ENCODE measurements at places on chromosomes 11 and 22.

- no peaks in the 10 kb centered on the region for H3K4me1 ChIP-seq
- H3K36me3 ChIP-seq: no peaks in the 10 kb centered on the region
- DNase-seq: no peak
- H3K4me3 ChIP-seq: no peak overlapping the region
- H3K27ac ChIP-seq: no peak overlapping the region
- peaks cover 4% of the 10 kb centered on the region for H3K27me3 ChIP-seq
Observed at GRCh38 chr11:69472541-69473275, 8.8 kb upstream of the LINC01488 start.

GRCh38 chr11:119091178-119091577 is 6.5 kb downstream of the HMBS start:
- no peaks in the 10 kb centered on the region for H3K36me3 ChIP-seq
- H3K4me3 ChIP-seq: no peak overlapping the region
- no peaks in the 10 kb centered on the region for H3K27me3 ChIP-seq
- peaks cover 20% of the 10 kb centered on the region for H3K4me1 ChIP-seq

- no peak overlapping the region for H3K4me3 ChIP-seq
- H3K4me1 ChIP-seq: no peaks in the 10 kb centered on the region
- H3K27me3 ChIP-seq: no peaks in the 10 kb centered on the region
- peaks cover 5% of the 10 kb centered on the region for H3K36me3 ChIP-seq
- DNase-seq: no peak
Observed at GRCh38 chr22:26445577-26446275, 16.7 kb downstream of the ASPHD2 start.

- no peak overlapping the region for H3K4me3 ChIP-seq
- H3K4me1 ChIP-seq: no peaks in the 10 kb centered on the region
- no peak for DNase-seq
- no peak overlapping the region for H3K27ac ChIP-seq
- H3K36me3 ChIP-seq: no peaks in the 10 kb centered on the region
- H3K27me3 ChIP-seq: peaks cover 5% of the 10 kb centered on the region
Observed at GRCh38 chr11:60718524-60719316, 5.8 kb upstream of the MS4A18 start.

DNA sequence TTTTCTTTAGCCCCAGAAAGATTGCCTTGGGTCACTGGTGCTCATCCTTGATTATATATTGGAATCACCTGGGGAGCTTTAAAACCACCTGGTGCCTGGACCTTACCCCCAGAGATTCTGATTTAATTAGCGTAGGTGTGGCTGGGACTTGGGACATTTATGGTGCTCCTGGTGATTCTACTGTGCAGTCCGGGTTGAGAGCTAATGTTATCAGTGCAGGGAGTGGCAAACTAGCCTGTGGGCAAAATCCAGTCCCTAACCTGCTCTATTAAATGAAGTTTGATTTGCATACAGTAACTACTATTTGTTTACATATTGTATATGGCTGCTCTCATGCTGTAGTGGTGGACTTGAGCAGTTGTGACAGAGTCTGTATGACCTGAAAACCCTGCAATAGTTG is 134.0 kb upstream of the SORL1-AS1 start:
- H3K27me3 ChIP-seq: no peaks in the 10 kb centered on the region
- H3K4me1 ChIP-seq: no peaks in the 10 kb centered on the region
- H3K27ac ChIP-seq: no peak overlapping the region

DNA sequence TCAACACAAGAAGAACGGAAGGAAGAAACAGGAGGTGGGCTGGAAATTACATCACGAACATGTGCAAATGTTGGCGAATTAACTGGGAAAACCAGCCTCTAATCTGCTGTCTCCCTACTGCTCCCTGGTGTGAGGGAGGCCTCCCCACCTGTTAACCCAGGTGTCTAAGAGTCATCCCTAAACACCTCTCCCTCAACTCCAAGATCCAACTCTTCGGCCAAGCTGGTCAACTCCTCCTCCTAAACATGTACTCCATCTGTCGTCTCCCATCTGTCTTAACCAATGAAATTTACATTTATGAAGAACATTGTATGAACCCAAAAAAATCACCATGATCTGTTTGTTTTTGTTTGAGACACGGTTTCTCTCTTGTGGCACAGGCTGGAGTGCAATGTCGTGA is 154.2 kb downstream of the LARGE1 start:
- H3K27me3 ChIP-seq: no peaks in the 10 kb centered on the region
- no peaks in the 10 kb centered on the region for H3K36me3 ChIP-seq
- no peak overlapping the region for H3K27ac ChIP-seq
- no peak for DNase-seq
- H3K4me1 ChIP-seq: no peaks in the 10 kb centered on the region

DNA sequence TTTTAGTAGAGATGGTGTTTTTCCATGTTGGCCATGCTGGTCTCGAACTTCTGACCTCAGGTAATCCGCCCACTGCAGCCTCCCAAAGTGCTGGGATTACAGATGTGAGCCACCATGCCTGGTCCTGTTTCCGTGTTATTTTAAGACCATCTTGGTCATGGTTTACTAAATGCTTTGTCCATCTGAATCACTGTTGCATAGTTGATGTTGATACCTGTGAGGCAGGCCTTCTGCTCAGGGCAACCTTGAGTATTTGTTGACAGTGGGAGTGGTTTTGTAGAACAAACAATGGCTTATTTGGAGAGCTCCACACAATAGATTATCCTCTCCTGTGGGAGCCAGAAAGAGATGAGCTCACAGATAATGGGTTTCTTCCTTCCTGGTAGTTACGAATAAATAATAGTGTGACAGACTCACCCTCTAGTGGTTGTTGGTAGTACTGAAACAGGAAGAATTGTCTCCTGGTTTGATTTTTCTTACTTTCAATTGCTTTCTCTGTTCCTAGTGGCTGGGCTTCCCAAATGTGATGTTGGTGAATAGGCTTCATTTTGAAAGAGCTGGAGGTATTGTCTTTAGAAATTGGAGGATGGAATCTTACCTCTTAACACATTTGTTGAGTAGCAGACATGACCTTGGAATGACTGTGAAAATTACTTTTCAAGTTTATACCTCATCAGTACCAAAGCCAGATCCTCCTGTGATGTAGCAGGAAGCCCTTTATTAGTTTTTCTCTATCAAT is 39.0 kb downstream of the CTNND1 start:
- no peak for DNase-seq
- no peaks in the 10 kb centered on the region for H3K27me3 ChIP-seq
- H3K4me1 ChIP-seq: peaks cover 34% of the 10 kb centered on the region
- H3K36me3 ChIP-seq: no peaks in the 10 kb centered on the region
- no peak overlapping the region for H3K4me3 ChIP-seq
- H3K27ac ChIP-seq: peak overlapping the region; percentile 38

- no peaks in the 10 kb centered on the region for H3K27me3 ChIP-seq
- H3K4me3 ChIP-seq: no peak overlapping the region
- DNase-seq: no peak
- H3K4me1 ChIP-seq: peaks cover 8% of the 10 kb centered on the region
- no peaks in the 10 kb centered on the region for H3K36me3 ChIP-seq
Observed at GRCh38 chr11:129237456-129237855, 45.3 kb upstream of the ARHGAP32 start.

DNA sequence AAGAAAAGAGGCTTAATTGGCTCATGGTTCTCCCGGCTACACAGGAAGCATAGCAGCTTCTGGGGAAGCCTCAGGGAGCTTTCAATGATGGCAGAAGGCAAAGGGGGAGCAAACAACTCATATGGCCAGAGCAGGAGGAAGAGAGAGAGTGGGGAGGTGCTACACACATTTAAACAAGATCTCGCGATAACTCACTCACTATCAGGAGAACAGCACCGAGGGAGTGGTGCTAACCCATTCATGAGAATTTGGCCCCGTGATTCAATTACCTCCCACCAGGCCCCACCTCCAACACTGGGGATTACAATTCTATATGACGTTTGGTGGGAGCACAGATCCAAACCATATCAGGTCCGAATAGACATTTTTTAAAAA is 41.7 kb upstream of the APLNR start:
- no peaks in the 10 kb centered on the region for H3K36me3 ChIP-seq
- no peak for DNase-seq
- peaks cover 7% of the 10 kb centered on the region for H3K4me1 ChIP-seq
- no peak overlapping the region for H3K4me3 ChIP-seq
- H3K27me3 ChIP-seq: no peaks in the 10 kb centered on the region

DNA sequence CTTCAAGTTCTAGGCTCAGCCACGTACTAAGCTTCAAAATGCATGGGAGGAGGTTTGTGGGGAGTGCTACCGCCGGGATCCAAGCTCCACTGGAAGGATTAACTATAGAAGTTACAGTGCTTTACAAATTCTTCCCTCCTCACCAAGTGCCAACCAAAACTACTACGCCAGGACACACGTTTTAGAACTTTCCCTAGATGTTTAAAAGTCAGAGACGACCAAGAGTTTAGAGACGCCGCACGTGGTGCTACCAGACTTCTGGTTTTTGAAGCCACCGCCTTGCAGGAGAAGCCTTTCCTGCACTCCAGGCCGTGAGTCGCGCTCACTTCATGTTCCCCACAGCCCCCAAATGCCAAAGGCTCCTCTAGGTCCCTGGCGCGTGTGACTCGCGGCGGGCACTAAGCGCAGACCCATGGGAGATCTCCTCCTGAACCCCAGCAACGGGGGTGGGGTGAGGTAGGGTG is 734 bp downstream of the SNU13 start:
- H3K27me3 ChIP-seq: no peaks in the 10 kb centered on the region
- peak overlapping the region; percentile 97 for H3K27ac ChIP-seq
- H3K36me3 ChIP-seq: no peaks in the 10 kb centered on the region
- peak overlapping the region; percentile 71 for H3K4me3 ChIP-seq

GRCh38 chr11:101870510-101870909 is 44.3 kb upstream of the CEP126 start:
- H3K27me3 ChIP-seq: no peaks in the 10 kb centered on the region
- DNase-seq: no peak
- H3K27ac ChIP-seq: no peak overlapping the region

GRCh38 chr11:112087212-112087611 is 539 bp downstream of the SDHD start:
- H3K27me3 ChIP-seq: no peaks in the 10 kb centered on the region
- peak overlapping the region; percentile 64 for H3K4me3 ChIP-seq
- peak overlapping the region; percentile 76 for H3K27ac ChIP-seq

DNA sequence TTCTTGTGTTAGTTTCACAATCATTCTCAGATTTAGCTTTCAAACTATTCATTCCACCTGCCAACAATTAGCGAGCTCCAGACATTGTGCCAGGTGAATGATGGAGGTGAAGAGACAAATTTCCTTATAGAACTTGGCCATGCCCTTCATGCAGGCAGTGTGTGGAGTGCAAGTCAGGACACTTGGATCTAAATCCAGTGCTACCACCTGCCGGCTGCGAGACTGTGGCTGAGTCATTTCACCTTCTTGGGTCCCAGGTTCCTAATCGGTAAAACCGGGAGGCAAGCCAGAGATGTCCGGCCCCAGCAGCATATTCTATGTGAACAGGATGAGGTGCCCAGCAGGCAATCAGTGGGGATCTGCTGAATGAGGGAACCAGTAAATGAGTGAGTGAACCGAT is 18.6 kb upstream of the EHF start:
- H3K27me3 ChIP-seq: no peaks in the 10 kb centered on the region
- no peak overlapping the region for H3K27ac ChIP-seq
- H3K4me1 ChIP-seq: peaks cover 12% of the 10 kb centered on the region
- no peak for DNase-seq
- no peaks in the 10 kb centered on the region for H3K36me3 ChIP-seq

DNA sequence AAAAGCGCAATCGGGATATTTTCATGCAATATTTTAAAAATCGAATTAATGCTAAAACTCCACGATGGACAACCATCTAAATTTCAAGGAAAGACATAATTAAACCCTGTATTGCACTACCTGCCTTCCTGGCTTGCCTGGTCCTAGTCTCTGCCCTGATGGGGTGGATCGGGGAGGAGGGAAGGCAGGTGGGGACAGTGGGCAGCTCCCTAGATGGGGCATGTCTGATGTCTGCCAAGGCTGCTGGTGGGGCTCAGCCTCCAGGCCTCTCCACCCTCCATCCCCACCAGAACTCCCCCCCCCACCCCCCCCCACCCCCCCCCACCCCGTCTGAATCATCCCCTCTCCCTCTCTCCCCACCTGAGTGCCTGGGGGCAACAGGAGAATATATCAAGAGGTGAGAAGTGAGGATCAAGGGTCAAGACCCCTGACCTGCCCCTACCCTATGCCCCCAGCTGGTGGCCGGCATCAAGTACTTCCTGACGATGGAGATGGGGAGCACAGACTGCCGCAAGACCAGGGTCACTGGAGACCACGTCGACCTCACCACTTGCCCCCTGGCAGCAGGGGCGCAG is 650 bp downstream of the CST6 start:
- H3K27ac ChIP-seq: no peak overlapping the region
- peaks cover 11% of the 10 kb centered on the region for H3K27me3 ChIP-seq
- H3K4me3 ChIP-seq: no peak overlapping the region

DNA sequence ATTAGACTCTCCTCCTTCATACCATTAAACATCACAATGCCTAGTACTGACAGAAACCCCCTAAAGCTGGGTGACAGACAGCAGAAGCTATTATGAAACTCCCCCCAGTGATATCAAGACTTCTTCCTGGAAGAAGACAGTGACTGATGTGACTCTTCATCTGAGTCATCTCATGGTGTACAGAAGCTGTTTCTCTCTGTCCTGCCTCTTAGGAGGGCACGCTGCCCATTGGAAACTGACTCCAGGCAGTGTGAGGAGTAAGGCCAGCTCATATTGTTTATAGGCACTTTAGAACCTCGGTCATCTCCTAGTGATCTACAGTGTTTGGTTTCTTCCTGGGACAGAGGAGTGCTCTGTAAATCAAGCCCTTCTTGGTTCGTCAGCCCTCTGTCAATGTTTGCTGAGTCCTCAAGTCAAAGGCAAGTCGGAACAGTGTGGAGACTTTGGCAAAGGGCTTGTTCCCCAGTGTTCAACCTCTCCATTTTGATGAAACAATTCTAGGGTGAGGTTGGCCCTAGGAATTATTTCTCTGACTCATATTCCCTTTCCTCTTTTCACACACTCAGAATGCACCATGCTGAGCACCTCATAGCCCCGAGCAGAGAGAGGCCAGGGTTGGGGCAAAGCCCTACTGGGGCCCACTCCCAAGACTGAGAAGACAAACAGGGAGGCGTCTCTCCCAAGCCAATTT is 172.5 kb upstream of the TMEM45B start:
- H3K4me1 ChIP-seq: no peaks in the 10 kb centered on the region
- H3K36me3 ChIP-seq: no peaks in the 10 kb centered on the region
- H3K4me3 ChIP-seq: no peak overlapping the region
- H3K27ac ChIP-seq: no peak overlapping the region
- no peak for DNase-seq

- H3K27ac ChIP-seq: no peak overlapping the region
- no peaks in the 10 kb centered on the region for H3K36me3 ChIP-seq
- no peak for DNase-seq
- no peaks in the 10 kb centered on the region for H3K27me3 ChIP-seq
Observed at GRCh38 chr11:13229136-13229535, 48.5 kb upstream of the BMAL1 start.

- H3K36me3 ChIP-seq: no peaks in the 10 kb centered on the region
- H3K4me3 ChIP-seq: no peak overlapping the region
Observed at GRCh38 chr11:43992183-43992582, 49.7 kb downstream of the C11orf96 start.

- H3K27ac ChIP-seq: no peak overlapping the region
- no peaks in the 10 kb centered on the region for H3K36me3 ChIP-seq
- DNase-seq: no peak
- peaks cover 41% of the 10 kb centered on the region for H3K4me1 ChIP-seq
- H3K4me3 ChIP-seq: no peak overlapping the region
- no peaks in the 10 kb centered on the region for H3K27me3 ChIP-seq
Observed at GRCh38 chr22:24284747-24285203, 14.1 kb downstream of the SPECC1L start.

GRCh38 chr11:131615611-131616010 is 245.2 kb downstream of the NTM start:
- H3K4me1 ChIP-seq: no peaks in the 10 kb centered on the region
- no peak for DNase-seq
- H3K36me3 ChIP-seq: no peaks in the 10 kb centered on the region
- no peaks in the 10 kb centered on the region for H3K27me3 ChIP-seq
- no peak overlapping the region for H3K4me3 ChIP-seq
- no peak overlapping the region for H3K27ac ChIP-seq

Data from adrenal gland (tissue), 19 donors.